ENCODE measurements at places on chromosomes 12 and 14. TPM values are rescaled to one million over a fixed set of nuclear protein-coding genes. Genes with fewer than 3 reads are reported as not detected.

The SERPINA1 gene
- 2.6 TPM for polyA plus RNA-seq

The ESPL1 gene
- 0.11 TPM for polyA plus RNA-seq

The PAWR gene
- polyA plus RNA-seq: 1.3 TPM

The LRRC43 gene
- not detected for polyA plus RNA-seq

The NEUROD4 gene
- not detected for polyA plus RNA-seq
